Stimulated activated CD8-positive, alpha-beta memory T cell treated with anti-CD3 and anti-CD28 coated beads, Interleukin-15, amount 100 ng/mL, for 24 hours (primary cell): ENCODE measurements at places on chromosomes 5 and 9.

- DNase-seq: no peak
Measured at GRCh38 chr5:100664140-100664539, 129.0 kb downstream of the FAM174A start.

GRCh38 chr5:5146530-5147160 lies 6.5 kb downstream of the ADAMTS16 start:
- no peak for DNase-seq

- no peak for DNase-seq
Measured at GRCh38 chr5:39780347-39780746, 355.6 kb upstream of the DAB2 start.

DNA sequence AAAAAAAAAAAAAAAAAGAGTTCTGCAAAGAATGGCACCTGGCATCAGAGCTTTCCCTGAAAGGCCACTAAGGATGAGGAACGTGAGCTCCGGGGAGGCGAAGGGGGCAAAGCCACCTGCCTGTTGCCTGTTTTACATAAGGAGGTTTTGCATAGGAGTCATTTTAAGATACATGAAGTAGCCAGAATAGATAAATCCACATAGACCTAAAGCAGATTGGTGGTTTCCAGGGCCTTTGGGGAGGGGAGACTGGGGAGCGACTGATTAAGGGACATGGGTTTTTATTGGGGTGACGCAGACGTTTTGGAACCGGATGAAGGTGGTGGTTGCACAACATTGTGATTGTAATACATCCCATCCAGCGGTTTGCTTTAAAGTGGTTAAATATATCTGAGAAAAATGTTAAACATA lies 7.1 kb downstream of the NEK6 start:
- no peak for DNase-seq

DNA sequence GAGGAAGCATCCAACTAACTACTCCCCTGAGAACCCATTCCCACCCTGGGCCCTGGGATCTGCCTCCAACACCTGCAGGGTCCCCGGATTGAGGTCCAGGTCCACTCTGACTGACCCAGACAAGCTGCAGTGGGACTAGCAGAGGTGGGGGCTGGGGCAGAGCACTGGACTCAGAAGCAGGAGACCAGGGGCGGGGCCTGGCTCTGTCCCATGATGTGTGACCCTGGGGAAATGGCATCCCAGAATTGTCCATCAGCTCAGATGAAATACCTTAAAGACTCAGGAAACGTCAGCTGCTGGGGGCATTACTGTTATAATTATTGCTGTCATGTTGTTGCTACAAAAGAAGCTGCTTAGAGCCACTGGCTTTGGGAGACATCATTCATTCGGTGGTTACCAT lies 202.4 kb downstream of the C9orf50 start:
- DNase-seq: no peak
